ENCODE measurements at places on chromosomes 1 and 21. TPM values are rescaled to one million over a fixed set of nuclear protein-coding genes. Genes with fewer than 3 reads are reported as not detected.
A peak's percentile ranks its signal among the peaks of the same experiment; 100 is the strongest.

Gene CD84
- total RNA-seq, result 18.8 TPM

Gene PARS2
- 2.4 TPM for total RNA-seq

Gene MTARC2
- 42.9 TPM for total RNA-seq

Gene CD160
- 0.21 TPM for total RNA-seq

Gene TMPRSS3
- total RNA-seq, result 7.9 TPM

Gene OLFML3
- 108 TPM for total RNA-seq

Gene CNKSR1
- total RNA-seq, result 34.7 TPM

DNA sequence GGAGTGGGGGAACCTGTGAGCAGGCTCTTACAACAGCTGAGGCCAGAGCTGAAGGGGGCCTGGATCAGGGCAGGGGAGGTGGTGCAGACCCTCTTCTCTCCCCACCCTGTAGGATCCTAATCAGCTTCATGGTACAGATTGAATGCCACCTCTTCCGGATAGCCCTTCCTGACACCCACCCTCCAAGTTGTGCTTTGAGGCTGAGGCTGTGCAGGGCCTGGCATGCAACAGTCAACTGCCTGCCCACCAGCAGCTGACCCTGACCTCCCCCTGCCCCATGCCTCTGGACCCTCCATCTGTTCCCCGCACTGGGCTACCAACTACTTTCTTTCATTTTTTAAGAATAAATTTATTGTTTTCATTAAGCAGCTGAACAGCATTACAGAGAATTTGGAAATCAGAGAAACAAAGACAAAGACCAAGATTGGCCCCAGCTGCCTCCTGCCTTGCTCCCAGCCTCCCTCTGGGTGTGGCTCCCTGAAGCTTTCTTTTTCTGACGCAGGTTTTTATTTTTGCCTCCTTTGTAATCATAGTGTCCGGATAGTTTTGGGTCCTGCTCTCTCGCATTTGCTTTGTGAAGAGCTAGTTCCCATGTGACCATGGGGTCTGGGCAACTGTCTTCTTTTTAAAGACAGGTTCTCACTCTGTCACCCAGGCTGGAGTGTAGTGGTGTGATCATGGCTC lies 12.8 kb downstream of the ZNF362 start:
- H3K4me1 ChIP-seq, result peaks cover 1% of the 10 kb centered on the region
- no peak overlapping the region for H3K4me3 ChIP-seq
- no peak for DNase-seq
- no peaks in the 10 kb centered on the region for H3K27me3 ChIP-seq
- H3K27ac ChIP-seq, result no peak overlapping the region

DNA sequence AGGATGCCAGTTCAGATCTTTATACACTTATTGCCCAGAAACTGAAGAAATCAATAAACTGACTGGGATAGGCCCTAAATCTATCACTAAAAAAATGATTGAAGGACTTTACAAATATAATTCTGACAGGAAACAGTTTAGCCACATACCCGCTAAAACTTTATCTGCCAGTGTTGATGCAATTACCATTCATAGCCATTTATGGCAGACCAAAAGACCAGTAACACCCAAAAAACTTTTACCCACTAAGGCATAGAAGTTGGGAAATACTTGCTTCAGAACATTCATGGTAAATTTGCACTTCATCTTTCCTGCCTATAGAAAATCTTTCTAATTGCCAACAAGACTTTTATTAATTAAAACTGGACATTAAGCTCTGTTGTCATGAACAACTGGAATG lies 15.0 kb upstream of the GPR25 start:
- no peaks in the 10 kb centered on the region for H3K4me1 ChIP-seq
- H3K27me3 ChIP-seq, result no peaks in the 10 kb centered on the region
- no peak overlapping the region for H3K27ac ChIP-seq

DNA sequence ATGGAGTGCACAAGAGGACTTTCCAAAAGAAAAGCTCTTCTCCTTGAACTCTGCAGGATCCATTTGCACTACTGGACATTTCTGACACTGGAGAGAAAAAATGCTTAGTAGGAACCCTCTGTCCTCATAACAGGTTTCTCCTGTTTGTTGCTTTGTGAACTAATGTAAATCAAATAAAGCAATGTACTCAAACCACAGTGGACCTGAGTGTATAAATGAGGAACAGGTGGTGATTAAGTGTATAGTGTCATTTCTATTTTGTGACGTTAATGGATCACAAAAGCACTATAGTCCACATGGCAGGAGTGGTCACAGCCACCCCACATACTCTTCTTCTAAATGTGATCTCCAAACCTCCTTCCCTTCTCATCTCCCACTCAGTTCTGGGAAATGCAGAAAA lies 268.4 kb upstream of the DUSP10 start:
- no peak overlapping the region for H3K4me3 ChIP-seq
- no peak for DNase-seq
- no peaks in the 10 kb centered on the region for H3K4me1 ChIP-seq
- H3K36me3 ChIP-seq, result no peaks in the 10 kb centered on the region
- H3K27ac ChIP-seq, result no peak overlapping the region
- no peaks in the 10 kb centered on the region for H3K27me3 ChIP-seq

DNA sequence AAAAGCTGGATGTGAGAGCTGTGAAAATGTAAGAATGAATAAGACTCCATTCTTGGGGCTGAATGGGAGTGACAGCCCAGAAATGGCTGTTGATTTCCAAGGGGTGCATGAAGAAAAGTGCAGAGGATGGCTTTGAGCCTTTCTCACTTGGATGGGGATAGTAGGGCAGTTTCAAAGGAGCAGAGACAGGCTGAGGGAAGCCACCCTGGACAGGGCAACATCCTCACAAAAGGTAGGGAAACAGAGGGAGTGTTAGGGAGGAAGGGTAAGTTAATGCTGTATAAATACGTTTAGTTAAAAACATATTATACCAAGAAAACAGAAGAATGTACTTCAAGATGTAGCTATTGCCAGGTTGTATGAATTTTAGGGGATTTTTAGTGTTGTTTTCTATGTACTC lies 38.1 kb downstream of the GADD45A start:
- no peak for DNase-seq
- H3K27me3 ChIP-seq, result no peaks in the 10 kb centered on the region
- H3K36me3 ChIP-seq, result no peaks in the 10 kb centered on the region
- H3K4me3 ChIP-seq, result no peak overlapping the region

DNA sequence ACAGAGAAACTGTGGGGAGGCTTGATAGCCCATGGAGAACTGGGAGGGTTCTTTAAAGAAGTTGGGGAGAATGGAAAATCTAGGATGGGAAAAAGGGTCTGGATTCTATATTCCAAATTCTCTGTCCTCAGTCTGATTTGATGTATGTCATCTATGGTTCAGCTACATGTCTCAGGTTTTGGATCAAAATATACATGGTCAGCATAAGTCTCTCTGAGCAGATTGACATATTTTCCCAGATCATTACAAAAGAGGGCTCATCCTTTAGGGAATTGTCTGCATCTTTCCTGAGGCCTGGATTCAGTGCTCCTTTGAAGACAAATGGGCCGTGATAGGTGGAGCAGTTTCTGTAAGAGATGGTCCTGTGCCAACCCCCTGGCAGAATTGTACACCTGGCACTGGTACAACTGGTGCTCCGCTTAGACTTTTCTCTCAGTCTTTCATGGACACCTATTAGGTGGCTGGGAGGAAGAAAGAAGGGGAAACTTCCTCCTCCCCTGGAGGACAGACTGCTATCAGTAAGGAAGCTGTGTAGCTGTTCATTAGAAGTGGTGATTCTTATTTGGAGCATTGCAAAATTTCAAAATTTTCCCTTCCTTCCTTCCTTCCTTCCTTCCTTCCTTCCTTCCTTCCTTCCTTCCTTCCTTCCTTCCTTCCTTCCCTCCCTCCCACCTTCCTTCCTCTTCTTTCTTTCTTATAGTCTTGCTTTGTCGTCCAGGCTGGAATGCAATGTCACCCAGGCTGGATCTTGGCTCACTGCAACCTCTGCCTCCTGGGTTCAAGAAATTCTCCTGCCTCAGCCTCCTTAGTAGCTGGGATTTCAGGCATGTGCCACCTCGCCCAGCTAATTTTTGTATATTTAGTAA lies 26.1 kb upstream of the RGL1 start:
- H3K4me3 ChIP-seq, result no peak overlapping the region
- H3K27ac ChIP-seq, result no peak overlapping the region
- peaks cover 13% of the 10 kb centered on the region for H3K4me1 ChIP-seq
- DNase-seq, result no peak

GRCh38 chr1:183652547-183653461 lies at the start of gene APOBEC4:
Gene APOBEC4, minus strand, starts transcription at chr1:183653316. Its CDS starts 4,535 bp downstream, at chr1:183648781.
- no peak within 1 kb of the TSS for H3K4me3 ChIP-seq
- no peaks in the 10 kb centered on the region for H3K27me3 ChIP-seq
- H3K27ac ChIP-seq, result peak within 1 kb of the TSS; percentile 21
- H3K36me3 ChIP-seq, result no peaks in the 10 kb centered on the region
- peaks cover 35% of the 10 kb centered on the region for H3K4me1 ChIP-seq

DNA sequence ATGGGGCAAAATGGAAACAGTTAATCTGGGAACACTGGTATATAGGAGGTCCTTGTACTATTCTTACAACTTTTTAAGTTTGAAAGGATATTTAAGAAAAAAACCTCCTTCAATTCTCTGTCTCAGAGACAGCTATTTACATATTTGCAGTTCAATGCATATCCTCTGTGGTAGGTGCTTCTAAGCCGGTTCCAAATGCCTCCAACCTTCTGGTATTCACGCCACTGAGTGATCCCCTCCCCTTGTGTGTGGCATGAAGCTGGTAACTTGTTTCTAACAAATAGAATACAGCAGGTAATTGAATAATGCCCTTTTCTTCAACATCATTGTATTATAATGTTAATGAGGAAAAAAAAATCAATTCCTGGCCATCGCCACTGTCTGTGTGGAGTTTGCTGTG lies 91.2 kb downstream of the PROX1 start:
- H3K27ac ChIP-seq, result no peak overlapping the region
- H3K4me3 ChIP-seq, result no peak overlapping the region
- no peaks in the 10 kb centered on the region for H3K4me1 ChIP-seq
- H3K36me3 ChIP-seq, result no peaks in the 10 kb centered on the region
- no peaks in the 10 kb centered on the region for H3K27me3 ChIP-seq

DNA sequence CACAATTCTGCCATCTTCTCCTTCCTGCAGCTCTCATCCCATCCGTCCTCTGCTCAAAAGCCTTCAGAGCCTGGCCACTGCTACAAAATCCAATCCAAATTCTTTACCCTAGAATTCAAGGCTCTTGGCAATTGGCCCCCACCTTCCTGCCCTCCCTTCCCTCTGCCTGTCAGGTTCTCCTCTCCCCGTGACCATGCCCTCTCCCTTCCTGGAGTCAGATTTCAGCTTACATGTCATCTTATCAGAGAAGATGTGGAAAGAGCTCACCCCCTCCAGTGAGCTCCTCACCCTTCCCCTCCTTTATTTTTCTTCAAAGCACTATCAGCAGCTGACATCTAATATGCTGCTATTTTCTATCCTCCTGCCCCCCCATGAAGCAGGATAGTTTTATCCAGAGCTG lies 86.9 kb downstream of the GRIK3 start:
- H3K27me3 ChIP-seq, result no peaks in the 10 kb centered on the region
- no peak overlapping the region for H3K4me3 ChIP-seq
- no peaks in the 10 kb centered on the region for H3K4me1 ChIP-seq
- H3K36me3 ChIP-seq, result no peaks in the 10 kb centered on the region
- H3K27ac ChIP-seq, result no peak overlapping the region

DNA sequence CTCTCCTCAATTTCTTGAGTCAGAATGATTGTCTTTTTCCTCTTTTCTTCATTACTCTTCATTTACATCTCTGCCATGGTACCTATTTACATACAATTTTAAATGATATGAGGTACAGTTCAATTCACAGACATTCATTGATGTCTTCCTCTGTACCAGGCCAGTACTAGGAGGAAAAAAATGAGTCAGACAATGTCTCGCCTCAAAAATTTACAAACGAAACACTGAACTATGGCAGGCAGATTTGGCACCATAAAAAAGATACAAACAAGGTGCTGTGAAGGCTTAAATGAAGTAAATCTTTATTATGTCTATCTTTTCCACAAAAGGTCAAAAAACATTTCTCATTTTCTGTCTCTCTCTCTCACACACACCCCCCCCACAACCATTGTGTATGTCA lies 71.0 kb downstream of the RGS13 start:
- H3K4me3 ChIP-seq, result no peak overlapping the region
- H3K4me1 ChIP-seq, result peaks cover 4% of the 10 kb centered on the region
- no peaks in the 10 kb centered on the region for H3K27me3 ChIP-seq
- no peak for DNase-seq
- no peak overlapping the region for H3K27ac ChIP-seq

DNA sequence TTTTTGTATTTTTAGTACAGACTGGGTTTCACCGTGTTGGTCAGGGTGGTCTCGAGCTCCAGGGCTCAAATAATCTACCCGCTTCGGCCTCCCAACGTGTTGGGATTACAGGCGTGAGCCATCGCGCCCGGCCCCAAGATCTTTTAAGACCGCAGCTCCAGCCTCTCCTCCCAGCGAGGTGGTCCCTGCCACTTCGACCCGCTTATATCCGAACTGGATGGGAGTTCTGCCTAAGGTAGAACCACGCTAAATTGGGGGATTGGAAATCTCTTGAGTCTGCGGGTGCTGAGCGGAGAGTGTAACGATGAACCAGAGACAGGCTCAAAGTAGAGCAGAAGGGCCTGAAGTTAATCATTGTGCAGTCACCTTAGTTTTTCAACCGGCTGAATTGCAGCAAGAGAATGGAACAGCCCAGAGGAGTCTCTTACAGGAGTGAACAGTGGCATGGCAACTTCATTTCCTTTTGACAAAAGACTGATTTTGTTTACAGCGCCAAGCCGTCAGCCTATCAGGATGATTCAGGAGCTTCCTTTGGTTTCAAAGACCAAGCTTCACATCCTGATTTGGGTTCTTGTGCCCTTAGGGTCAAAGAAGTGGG lies 726 bp upstream of the CYB5R1 start:
- no peaks in the 10 kb centered on the region for H3K4me1 ChIP-seq
- H3K27ac ChIP-seq, result peak overlapping the region; percentile 89
- H3K36me3 ChIP-seq, result no peaks in the 10 kb centered on the region
- peak overlapping the region; percentile 23 for H3K4me3 ChIP-seq
- no peaks in the 10 kb centered on the region for H3K27me3 ChIP-seq
- peak; percentile 54 for DNase-seq

DNA sequence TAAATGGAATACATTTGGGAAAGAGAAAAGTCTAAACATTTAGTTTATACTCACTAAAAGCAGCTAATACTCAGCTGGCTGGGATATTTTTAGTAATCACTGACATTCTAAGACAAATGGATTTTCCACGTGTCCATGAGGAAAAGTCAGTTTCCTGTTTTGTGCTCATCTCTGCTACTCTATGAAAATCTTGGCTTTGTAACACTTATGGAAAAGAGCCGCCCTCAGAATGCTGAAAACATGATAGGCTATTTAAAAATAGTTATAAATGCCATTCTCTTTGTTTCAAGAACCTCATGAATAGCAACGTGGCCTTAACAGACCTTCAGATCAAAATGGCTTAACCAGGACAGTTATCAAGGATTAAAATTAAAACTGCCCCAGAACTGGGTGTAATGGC lies 29.9 kb downstream of the MRAP start:
- H3K27me3 ChIP-seq, result no peaks in the 10 kb centered on the region
- peak; percentile 18 for DNase-seq
- no peak overlapping the region for H3K27ac ChIP-seq

DNA sequence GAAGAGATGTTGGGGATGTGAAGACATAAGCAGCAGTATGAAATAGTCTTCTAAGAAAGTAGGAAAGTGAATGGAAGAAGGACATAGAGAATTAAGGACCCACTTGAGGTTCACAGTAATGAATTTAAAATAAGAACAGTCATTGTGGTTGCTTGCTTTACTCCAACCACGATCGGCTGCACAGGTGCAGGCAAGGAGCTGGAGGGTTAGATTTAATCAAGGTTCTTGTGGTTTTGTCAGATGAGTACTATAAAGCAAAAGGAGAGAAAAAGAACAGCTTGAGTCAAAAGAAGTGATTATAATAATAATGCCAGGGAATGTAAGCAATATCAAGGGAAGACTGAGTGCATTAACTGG lies 46.1 kb upstream of the RBM34 start:
- DNase-seq, result no peak
- no peak overlapping the region for H3K4me3 ChIP-seq
- no peaks in the 10 kb centered on the region for H3K27me3 ChIP-seq
- H3K27ac ChIP-seq, result no peak overlapping the region
- peaks cover 5% of the 10 kb centered on the region for H3K36me3 ChIP-seq
